ENCODE measurements at places on chromosomes 13 and 19.

- DNase-seq: no peak
Observed at GRCh38 chr19:22604571-22605274, 29.4 kb upstream of the ZNF492 start.

- DNase-seq: no peak
Observed at GRCh38 chr19:51594774-51595109, 23.7 kb downstream of the ZNF175 start.

- no peak for DNase-seq
Observed at GRCh38 chr19:8080832-8081231, 28.3 kb downstream of the CCL25 start.

DNA sequence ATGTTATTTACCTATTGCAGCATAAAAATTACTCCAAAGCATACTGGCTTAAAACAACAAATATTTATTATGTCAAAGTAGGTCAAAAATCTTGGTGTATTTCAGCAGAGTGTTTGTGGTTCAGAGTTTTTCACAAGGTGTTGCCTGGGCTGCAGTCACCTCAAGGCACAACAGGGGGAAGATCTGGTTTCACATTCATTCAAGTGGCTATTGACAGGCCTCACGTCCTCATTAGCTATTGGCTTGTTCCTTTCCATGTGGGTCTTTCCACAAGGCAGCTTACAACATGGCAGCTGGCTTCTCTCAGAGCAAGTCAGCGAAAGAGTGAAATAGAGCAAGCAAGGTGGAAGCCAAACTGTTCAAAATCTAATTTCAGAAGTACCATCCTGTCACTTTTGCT lies 602.9 kb downstream of the OLFM4 start:
- no peak for DNase-seq

GRCh38 chr19:45814166-45814780 lies 835 bp downstream of the RSPH6A start:
- DNase-seq: no peak

DNA sequence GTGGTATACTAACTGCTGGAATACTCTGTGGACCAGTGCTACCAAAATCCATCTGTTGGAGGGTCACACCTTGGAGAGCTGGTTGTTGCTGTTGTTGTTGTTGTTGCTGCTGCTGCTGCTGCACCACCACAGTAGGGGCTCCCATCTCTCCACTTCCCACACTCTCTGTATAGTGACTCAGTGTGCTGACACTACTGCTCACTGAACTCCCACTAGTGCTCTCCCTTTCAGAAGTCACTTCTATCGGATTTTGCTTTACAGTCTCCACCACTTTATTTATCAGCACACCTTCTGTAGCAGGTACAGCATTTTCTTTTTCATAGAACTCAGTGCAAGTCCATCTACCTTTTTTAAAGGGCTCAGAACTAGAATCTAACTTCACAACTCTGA lies 1.7 kb downstream of the TSC22D1 start:
- no peak for DNase-seq

DNA sequence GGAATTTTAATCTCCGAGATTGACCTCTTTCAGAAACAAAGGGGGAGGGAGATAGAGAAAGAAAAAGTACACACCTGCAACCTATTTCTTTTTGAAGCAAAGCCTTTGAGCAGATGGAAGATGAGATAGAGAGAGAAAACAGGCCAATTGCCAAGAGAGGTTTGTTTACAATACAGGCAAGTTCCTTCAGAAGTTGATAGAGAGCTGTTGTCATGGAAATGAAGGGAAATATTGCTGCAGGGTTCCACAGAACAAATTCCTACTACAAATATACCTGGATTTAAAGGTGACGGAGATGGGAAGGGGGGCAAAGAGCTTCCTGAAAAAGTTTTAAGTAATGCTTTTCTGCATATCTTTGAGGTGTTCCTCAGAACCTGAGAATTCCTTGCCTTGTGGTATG lies 388.4 kb downstream of the NDFIP2 start:
- no peak for DNase-seq

- DNase-seq: no peak
Observed at GRCh38 chr19:45764945-45765701, 3.9 kb downstream of the SIX5 start.

GRCh38 chr19:1676351-1677266 lies 24.2 kb upstream of the TCF3 start:
- DNase-seq: no peak

DNA sequence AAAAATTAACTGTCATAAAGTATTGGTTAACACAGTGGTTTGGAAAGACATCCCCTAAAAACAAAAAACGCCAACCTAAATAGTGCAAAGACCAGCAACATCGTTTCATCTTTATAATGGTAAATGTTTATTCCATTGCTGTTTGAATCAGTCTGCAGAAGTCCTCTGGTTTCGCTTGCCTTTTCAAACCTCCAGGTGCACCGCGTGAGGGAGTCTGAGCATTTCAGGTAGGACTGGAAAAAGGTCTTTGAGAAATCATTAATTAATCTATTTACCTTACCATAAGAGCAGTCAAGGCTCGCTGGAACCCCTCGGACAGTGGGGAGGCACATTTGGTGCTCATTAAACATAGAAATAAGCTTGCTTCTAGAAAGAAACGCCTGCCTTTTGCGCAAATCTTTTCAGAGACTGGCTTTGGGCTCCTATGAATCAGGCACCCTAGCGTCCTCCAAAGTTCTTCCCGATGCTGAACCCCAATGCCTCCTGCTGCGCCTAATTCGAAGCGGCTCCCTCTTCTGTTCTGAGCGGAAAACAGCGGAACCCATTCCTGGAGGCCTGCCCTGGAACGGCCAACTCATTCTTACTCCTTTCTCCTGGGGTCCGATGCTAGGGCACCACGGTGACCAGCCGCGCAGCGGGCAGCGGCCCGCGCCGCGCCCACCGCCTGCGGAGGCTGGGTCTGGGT lies 951 bp upstream of the MTUS2 start:
- DNase-seq: no peak

DNA sequence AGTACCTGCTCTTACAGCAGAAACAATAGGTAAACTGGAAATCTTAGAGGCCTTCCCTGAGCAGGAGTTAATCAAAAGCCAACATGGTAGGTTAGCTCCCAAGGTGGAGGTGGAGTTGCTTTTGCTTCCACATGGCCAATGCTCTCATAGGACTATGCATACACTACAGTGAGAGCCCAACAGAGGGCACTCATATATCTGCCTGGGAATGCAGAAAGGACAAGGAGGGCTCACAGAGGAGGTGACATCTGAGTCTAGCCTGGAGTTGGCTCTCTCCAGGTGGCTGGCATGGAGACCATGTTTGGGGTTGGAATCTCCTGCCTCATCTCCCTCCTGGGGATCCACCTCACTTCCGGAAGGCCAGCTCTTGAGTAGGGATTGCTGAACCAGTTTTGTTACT lies 34.6 kb downstream of the ATP8A2 start:
- no peak for DNase-seq

DNA sequence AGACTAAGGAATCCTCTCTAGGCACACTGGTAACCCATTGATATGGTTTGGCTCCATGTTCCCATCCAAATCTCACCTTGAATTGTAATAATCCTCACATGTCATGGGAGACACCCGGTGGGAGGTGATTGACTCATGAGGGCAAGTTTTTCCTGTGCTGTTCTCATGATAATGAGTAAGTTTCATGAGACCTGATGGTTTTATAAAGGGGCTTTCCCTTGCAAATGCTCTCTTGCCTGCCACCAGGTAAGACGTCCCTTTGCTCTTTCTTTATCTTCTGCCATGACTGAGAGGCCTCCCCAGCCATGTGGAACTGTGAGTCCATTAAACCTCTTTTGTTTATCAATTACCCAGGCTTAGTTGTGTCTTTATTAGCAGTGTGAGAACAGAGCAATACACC lies 81.4 kb upstream of the GPC6 start:
- no peak for DNase-seq

DNA sequence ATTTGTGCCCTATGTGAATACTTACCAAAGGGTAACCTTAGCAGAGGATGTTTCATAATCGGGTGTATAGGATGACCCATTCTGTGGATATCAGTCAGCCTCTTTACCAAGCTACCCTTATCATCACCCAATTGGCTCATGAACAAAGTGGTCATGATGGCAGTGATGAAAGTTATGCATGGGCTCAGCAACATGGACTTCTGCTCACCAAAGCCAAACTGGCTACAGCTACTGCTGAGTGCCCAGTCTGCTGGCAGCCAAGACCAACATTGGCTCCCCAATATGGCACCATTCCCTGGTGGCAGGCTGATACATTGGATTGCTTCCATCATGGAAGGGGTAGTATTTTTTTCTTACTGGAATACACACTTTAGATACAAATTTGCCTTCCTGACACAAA lies 5.7 kb upstream of the ZNF461 start:
- no peak for DNase-seq

GRCh38 chr19:4386041-4386782 lies 14.1 kb downstream of the SH3GL1 start:
- DNase-seq: no peak

DNA sequence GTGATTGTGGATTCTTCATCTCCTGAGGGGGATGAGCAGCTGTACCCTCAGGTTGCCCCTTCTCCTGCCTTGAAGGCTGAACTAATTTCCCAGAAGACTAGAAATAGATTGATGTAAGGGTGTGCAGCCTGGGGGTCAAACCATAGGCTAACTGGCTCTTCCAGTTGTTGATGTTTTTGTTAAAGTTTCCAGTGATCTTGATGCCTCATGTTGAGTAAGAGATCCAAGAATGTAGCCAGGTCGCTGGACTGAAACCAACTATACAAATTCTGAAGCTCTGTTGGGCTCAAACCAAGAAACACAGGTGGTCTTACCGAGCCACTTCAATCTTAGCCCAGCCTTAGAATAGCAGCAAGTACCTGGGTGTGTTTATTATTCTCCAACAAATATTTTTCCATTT lies 391.8 kb downstream of the KLF5 start:
- no peak for DNase-seq

- no peak for DNase-seq
Observed at GRCh38 chr13:40786568-40786996, 2.8 kb upstream of the SLC25A15 start.

GRCh38 chr19:15759962-15760565 lies 22.3 kb downstream of the OR10H3 start:
- DNase-seq: peak; percentile 12

DNA sequence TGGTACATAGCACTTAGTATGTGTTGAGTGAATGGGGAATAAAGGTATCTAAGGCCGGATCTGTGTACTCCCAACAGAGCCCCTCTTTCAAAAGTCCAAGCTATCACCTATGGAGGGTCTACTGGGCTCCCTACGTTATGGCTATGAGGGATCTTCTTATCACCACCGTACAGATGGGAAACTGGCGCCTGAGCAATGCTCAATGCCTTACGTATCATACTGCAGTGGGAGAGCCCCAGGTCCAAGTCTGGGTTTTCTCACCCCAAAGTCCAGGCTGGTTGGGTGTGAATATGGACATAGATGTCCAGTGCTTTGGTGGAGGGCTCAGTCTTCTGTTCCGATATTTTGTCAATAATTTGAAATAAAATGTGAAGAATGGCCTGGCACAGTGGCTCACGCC lies 13.1 kb upstream of the GGACT start:
- no peak for DNase-seq

DNA sequence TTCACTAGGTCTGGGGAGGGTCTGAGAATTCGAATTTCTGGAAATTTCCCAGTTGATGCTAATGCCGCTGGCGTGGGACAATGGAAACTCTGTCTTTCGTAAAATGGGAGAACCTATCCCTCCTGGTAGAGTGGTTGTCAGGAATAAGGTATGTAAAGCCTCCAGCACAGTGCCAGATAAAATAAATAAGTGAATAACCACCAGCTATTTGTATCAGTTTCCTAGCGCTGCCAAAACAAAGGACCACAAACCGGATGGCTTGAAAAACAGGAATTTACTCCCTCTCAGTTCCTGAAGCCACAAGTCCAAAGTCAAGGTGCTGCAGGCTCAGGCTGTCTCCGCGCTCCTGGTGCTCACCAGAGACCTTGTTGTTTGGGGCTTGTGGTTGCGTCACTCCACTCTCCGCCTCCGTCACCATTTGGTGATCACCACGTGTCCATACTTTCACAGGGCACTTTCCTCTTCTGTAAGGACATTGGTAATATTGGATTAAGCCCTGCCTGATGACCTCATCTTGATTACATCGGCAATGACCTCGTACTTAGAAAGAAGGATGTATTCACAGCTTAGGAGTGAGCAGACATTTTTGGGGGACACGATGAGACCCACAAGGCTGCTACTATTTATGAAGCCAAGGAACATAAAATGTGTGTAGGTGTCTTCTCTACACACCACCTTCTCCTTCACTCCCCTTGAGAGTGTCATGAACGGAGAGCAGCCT lies 428.5 kb downstream of the IRS2 start:
- no peak for DNase-seq

DNA sequence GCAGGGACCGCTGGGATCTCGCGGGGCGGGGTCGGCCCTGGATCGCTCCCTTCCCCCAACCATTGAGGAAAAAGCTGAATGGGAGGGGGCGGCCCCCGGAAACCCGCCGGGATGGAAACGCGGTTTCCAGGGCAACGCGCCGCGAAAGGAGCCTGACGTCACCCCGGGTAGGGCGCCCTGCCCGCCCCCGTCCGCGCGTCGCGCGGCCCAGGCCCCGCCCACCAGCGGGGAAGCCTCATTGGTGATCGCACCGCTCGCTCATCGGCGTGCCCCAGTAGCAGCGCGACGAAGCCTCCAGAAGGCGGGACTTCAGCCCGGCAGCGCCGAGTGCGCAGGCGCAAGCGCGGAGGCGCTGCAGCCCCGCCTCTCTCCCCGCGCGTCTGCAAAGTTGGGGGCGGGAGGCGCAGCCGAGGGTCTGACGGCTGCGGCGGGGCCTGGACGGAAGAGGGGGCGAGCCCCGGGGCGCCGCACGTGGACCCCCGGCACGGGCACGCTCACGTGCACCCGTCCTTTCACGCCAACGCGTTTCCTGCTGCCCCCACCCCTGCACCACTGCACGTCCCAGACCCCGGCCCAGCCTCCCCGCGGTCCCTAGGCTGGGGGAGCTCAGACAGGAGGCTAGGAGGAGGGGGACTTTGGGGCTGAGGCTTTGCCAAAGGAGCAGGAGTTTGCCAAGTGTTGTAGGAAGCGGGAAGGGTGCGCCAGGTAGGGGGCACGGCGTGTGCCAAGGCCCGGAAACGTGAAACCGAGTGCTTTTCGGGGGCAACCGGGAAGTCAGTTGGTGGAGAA lies 8.2 kb upstream of the CIRBP start:
- DNase-seq: peak; percentile 97

- no peak for DNase-seq
Observed at GRCh38 chr19:42424712-42425131, 2.5 kb downstream of the LIPE start.

Data from hematopoietic multipotent progenitor cell treated with erythropoietin and hydrocortisone succinate and interleukin-3 and kit ligand, for 15 days (in vitro differentiated cells).